ENCODE measurements at places on chromosomes 11 and 22.
A peak's percentile ranks its signal among the peaks of the same experiment; 100 is the strongest.

DNA sequence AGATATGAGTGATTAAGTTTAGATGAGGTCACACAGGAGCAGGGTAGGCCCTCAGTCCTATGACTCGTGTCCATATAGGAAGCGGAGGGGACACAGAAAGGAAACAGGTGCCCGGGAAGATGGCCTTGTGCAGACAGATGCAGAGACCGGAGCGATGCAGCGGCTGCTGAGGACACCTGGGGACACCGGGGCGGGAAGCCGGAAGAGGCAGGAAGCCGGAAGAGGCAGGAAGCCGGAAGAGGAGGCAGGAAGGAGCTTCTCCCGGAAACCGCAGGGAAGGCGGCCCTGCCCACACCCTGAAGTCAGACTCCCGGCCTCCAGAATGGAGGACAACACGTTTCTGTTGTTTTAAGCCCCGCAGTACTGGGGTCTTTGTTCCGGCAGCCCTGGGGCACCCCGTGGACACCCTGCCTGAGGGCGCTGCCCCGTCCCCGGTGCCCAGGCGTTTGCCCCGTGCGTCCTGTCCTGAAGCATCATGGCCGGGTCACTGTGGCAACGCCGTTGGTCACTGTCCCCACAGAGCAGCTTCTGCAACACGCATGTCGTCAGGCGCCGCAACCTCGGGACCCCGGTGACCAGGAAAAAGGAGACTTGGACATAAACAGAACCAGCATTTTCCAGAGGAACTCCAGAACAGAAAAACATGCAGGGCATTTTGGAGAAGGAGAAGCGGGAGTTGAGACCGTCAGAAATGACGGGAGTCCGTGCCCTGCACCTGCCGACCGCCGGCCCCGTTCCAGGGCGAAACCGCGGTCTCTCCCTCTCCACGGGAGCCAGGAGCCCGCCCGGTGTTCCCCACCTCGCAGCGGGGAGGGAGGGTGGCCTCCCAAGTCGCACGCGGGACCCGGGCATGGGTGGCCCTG lies 103.4 kb downstream of the BRD1 start:
- peak; percentile 18 for DNase-seq

GRCh38 chr22:35521358-35522224 lies 19.0 kb upstream of the RASD2 start:
- no peak for DNase-seq

DNA sequence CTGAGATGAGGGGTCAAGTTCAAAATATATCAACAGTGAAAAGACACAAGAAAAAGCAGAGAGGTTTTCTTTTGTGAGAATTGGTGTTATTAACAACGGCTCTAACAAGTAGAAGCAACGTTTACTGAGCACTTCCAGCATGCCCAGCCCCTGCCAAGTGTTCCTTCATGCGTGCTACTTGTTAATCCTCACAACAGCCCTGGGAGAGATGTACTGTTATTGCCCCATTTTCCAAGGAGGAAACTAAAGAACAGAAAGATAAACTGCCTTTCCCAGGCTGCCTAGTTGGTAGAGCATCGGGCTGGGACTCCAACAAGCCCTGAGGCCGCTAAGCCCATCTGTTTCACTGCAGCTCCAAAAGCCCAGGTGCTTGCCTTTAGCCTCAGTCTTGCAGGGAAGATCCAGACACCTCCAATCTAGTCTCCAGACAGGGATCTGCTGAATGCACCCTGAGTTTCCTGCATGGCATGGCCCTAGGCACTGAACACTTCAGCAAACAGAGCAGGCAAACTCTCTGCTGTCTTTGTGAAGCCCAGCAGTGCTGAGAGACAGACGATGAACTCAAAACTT lies 25.5 kb downstream of the SPATA19 start:
- DNase-seq: no peak

DNA sequence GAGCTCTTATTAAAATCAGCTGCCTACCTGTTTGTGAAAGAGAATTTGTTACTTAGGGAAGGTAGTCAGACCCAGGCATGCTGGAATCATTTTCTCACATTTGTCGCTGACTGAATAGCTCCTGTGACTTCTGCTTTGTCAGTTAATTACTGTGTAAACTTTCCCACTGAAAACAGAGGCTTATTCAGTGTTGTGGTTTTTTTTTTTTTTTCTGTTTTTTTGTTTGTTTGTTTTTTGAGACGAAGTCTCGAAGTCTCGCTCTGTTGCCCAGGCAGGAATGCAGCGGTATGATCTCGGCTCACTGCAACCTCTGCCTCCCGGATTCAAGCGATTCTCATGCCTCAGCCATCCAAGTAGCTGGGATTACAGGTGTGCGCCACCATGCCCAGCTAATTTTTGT lies 5.6 kb upstream of the LDLRAD3 start:
- no peak for DNase-seq

DNA sequence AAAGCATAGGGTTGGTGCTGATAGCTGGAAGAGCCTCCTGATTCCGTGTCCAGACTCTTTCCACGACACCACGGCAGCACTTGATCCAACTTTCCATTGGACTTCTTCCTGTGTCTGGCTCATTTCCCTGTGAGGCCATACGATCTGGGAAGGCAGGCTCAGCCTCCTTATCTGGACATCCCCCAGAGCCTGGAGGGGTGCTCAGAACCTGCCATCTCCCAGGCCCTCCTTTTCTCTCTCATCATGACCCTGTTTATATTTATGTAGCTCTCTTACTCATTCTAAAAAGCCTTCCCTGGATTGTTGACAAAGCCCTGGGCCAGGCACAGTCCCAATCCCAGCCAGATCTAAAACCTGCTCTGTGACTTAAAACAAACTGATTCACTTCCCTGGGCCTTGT lies 7.8 kb upstream of the BCL9L start:
- DNase-seq: no peak

DNA sequence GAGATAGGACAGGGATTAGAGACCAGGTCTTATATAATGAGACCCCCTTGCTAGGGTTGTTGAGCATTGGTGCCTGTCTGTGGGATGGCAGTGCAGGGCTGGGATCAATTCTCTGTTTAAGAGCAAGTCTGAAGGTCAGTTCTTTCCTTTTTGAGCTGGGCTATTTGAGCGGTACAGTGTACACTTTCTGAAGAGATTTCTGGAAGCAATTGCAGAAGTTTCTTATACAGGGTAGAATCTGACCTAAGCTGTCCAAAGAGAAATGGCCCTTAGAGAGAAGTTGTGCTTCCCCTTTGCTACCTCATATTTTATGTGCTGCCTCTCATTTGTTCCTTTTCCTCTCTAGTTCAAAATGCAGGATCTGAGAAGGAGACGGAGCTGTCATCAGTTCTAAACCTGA lies 35.8 kb downstream of the CSTPP1 start:
- DNase-seq: no peak

GRCh38 chr11:61695917-61696316 lies 15.7 kb downstream of the DAGLA start:
- DNase-seq: no peak

DNA sequence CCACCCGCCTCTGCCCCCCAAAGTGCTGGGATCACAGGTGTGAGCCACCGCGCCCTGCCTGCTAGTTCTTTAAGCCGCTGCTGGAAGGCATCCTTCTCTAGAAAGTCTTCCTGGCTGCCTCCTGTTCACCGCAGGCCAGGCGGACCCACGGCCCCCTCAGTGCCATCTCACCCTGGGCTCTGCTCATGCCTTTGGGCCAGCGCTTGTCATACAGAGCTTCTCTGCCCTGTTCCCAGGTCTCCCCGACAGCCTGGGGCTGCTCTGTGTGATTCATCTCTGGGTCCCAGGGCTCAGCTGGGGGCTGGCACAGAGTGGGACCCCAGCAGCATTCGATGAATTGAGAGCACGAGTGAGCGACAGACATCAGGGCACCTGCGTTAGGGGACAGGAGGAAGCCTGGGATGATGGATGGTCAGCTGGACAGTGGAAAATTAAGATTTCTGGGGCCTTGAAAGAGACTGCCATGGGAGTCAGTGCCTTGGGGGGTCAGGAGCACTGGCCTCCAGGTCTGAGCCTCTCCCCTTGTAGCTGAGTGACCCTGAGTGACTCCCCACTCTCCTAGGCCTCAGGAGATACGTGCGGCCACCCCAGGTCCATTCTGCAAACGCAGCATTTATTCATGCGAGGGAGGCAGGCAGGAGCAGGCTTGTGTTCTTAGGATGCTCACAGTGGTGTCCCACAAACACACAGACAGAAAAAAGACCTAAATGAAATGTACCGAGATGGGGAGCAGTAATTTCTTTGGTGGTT lies 23.3 kb upstream of the PRR5 start:
- DNase-seq: no peak

DNA sequence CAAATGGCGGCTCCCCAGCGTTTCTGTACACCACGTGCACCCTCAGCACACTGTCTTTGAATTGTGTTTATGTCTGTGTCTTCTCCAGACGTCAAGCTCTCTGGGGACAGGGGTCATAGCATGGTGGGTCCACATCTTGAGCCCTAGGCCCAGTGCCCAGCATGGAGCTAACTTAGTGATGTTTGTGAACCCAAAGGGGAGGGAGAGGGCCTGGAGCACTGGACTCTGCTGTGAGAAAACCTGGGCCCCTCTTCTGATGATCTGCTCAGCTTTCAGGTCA lies 4.3 kb downstream of the MRGPRG start:
- DNase-seq: no peak
